SHP77 (cell line): ENCODE measurements at places on chromosomes 6 and 20.

DNA sequence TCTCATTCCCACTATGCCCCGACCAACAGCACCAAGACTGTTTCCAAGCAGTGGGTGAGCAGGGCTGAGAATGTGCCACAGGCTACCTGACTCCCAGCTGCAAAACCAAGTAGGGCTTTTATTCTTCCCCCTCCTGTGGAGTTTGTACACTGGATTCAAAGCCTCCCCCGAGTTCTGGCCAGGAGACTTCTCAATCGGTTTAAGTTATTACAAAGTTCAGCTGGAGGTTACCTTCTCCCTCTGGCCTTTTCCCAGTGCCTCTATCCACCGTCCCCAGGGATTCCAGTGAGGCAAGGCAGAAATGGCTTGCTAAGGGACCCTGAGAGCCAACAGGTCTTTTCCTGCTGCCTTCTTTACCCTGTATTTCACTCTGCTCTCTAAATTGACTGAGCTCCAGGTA lies 217.0 kb downstream of the ADGRG6 start:
- DNase-seq = no peak

GRCh38 chr6:109296971-109297372 lies 85.3 kb downstream of the CD164 start:
- peak; percentile 37 for DNase-seq

DNA sequence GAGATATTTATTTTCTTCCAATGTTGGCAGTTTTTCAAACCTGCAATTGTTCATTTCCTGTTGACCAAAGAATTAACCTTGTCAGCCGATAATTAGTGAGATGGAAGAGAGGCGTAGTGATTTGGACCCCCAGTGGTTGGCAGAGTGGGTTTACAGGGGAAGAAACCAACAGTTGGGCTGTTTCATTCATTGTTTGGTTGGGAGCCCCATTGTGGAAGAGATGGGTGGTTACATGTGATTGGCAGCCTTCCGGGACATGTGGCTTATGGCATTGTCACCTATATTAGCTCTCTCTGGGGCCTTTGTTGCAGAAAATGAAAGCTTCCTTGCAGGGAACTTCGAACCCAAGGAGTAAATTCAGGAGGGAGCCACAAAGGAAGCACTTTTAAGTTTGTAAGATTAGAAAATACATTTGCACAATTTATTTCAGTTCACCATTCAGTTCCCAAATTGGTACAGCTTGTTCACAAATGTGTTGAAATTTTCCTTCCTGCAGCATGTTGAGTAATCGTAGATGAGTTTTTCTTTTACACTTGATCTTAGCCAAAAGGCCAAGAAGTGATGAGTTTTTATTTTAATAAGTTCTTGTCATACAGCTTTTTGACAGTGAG lies 50.3 kb upstream of the CDKAL1 start:
- DNase-seq = no peak

GRCh38 chr6:160054271-160054670 lies 67.3 kb upstream of the SLC22A1 start:
- DNase-seq = no peak

- peak; percentile 28 for DNase-seq
These were observed 22.6 kb upstream of the HLA-DQB2 start for GRCh38 chr6:32785781-32786533.

- DNase-seq = no peak
These were observed 112.2 kb downstream of the PLEKHG1 start for GRCh38 chr6:150711584-150712504.
